ENCODE measurements at places on chromosomes 7 and 10.

DNA sequence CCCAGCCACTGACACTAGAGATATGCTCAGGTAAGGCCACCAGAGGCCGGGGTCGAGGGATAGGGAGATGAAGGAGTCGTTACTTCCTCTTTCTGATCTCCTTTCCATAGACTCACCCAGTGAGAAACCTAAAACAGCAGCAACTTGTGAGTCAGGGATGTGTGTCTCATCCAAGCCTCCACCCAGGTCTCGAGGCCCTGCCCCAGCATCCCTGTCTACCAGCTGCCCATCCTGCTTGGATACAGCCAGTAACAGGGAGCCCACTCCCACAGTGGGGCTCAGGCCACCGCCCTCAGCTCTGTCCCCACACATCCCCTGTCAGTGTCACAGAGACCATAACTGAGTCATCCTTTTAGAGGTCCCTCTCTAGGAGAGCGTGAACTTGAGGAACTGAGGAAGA lies 49.6 kb upstream of the CHST15 start:
- no peak for DNase-seq

DNA sequence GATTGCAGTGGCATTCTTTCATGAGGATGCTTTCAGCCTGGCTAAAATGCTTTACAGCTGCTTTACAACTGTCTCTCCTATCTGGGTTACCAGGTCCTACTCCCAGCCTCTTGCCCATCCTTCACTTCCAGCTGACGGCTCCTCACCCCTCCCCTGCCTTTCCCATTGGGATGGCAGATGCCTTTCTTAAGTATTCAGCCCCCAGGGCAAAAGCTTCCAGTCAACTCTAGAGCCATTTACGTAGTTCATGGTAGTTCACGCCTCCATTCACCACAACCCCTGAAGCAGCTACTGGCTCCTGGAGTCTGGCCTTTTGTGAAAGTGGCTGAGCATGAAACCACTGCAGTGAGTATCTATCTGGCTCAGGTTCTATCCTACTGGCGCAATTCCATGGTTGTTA lies 17.2 kb upstream of the BMPER start:
- no peak for DNase-seq

DNA sequence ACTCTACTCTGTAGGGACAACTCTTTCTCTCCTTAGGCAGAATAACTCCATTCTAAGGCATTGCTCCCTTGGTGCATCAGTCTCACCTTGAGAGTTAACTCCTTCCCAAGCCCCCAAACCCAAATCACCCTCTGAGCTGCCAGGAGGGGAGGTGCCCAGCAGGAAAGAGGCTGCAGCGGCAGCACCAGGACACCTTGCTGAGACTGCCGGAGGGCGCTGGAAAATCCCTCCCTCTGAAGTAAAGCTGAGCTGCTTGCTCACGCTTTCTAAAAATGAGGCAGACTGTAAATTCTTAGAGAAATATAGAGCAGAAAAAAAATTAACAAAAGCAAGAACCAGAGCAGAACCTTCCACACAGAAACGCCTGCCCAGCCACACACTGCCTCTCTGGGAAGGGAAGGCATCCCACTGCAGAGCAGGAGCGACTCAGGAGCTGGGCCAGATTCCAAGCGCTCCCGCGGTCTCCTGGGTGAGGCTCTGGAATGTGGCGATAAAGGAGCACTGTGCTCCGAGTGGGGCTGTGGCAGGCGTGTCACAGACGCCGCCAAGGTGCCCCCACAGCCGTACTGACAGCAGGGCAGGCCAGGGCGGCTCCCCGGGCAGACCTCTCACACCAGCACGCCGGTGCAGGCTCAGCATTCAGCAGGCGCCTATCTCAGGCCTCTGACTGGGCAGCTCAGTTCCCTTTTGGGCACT lies 202.1 kb downstream of the TNS3 start:
- DNase-seq, result peak; percentile 87

DNA sequence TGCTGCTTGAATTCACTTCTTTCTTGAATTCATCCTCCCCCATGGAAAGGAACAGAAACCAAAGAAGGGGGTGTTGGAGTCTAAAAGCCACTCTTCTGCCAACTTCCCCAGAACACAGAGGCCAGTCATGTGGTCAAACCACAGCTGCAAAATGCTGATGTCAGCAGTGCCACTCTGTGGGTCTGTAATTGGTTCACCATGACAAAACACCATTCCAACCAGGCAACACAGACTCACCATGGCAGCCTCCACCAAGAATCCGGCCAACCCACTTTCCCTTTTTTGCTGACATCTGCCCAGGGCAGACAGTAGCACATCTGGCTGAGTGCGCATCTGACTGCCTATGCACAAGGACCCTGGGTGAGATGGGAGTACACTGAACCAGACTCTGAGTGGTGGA lies 16.8 kb downstream of the OSBPL3 start:
- peak; percentile 65 for DNase-seq

GRCh38 chr7:44348851-44349781 lies 23.7 kb upstream of the CAMK2B start:
- DNase-seq, result no peak

DNA sequence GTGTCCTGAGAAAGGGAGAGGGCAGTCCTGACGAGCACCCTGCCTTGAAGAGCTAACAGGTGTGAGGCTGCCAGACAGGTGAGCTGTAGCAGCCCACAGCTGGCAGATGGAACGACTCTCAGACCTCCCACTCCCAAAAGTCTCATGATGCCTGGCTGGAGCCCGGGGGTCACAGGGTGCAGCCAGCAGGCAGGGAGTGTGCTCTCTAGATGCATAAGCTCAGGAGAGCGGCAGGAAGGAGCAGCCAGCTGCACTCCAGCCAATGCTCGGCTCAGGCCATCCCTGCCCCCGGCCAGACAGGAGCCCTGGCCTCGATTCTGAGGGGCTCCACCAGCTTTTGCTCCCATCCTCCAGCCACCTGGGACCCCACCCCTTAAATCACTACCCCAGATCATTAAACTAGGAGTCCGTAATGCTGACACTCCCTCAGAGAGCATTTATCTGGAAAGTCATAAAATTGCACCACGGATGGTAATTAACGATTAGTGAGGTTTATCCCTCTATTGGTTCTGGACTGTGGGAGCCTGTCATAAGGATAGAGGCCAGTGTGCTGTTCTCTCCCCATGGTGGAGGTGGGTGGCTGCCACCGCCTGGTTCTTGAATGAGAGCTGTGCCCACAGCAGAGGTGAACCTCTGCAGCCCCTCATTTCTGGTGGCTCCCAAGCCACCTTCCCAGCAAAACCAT lies 63.5 kb upstream of the ZMIZ1 start:
- DNase-seq, result no peak

- DNase-seq, result no peak
These were observed 6.0 kb upstream of the RSBN1L start for GRCh38 chr7:77690289-77690688.

DNA sequence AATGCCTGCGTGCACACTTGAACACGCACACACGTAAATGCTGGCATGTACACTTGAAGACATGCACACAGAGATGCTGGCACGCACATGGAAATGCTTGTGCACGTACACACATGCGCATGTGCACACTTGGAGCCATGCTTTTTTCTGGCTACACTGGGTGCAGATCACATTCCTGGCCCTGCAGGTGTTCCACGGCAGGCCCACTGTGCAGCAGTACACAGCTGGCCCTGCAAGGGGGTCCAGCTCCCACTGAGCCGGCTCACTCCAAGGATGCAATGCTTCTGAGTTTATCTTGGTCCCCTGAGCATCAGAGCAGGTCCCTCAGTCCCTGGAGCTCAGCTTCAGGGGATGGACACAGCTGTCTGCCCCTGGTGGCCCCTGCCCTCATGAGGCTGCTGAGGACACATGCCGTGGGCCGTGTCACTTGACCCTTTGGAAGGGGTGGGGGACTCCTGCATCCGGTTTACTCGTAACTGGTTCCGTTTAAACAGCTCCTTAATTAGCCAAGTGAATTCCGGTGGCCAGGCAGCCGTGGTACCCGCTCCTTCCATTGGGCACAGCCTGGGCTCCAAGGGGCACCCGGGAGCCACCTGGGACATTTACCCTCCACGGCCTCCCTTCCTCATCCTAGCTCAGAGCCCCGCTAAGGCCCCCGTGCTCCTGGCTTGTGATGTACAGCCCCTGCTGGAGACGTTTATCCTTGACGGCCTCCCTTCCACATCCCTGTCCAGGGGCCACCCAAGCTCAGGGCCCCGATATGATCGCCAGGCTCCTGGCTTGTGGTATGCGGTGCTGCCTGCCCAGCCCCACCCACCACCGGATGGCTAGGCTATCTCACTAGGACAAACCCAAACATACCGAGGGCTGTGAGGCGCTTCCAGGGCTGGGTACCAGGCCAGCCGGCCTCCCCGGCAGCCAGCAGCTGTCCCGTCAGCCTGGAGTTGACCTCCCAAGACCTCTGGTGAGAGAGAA lies 39.5 kb upstream of the DPYSL4 start:
- no peak for DNase-seq

DNA sequence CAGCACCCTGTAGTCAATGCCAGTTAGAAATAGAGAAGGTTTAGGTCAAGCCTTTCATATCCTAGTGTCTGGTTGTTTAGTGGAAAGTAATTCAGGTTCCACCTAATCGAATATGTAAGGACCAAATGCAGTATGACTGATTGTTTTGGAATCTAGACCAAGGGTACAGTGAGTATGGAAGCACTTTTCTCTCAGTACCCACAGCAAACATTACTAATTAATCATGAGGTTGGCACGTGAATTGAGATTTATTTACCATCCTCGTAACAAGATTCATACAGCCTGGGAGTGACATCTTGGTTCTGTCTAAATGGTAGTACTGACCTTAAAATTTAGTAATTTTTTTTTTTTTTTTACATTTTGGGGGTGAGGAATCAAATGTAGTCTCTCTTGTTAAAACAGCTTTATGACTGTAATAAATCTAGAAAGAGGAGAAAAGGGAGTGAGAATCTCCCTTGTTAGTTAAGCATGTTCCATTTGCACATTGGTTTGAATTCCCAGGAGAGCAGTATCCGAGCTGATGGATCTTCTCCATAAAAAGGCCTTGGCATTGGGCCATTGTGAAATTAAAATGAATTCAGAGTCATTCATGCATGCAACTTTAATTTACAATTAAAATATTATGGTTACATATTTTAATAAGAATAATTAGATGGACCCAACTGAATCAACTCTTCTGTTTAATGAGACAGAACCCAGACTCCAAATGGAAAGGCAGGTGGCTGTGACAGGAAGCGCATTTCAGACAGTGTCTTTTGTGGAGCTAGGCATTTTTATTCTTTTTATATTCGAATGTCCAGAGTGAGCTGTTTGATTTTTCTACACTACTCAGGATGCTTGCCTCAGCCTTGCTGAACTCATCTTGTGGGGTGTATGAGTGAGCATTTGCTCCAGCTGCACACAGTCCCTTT lies 57.6 kb downstream of the SNX10 start:
- DNase-seq, result no peak

- peak; percentile 30 for DNase-seq
These were observed 28.0 kb upstream of the ZNRF2 start for GRCh38 chr7:30256349-30256858.

DNA sequence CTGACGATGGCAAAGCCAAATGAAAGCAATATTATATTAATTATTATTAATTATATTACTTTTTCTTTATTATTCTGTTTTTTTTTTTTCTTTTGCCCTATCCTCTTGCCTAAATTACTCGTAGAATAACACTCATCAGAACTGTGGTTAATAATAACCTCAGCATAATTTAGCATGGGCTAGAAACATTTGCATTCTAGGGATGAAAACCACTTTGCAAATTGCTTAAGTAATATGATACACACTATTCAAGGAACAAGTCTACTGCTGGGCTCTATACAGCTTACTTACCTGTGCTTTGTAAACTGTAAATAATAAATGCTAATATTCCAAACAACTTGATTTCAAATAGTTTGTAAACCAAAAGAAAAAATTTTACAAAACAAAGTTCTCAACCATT lies 375.8 kb downstream of the HGF start:
- no peak for DNase-seq

GRCh38 chr7:115146148-115146547 lies 224.3 kb downstream of the MDFIC start:
- no peak for DNase-seq

GRCh38 chr10:44264244-44264643 lies 120.7 kb downstream of the CXCL12 start:
- DNase-seq, result no peak

Measured in transverse colon (tissue), 4 donors.